ENCODE measurements at places on chromosomes 1 and 21.

GRCh38 chr1:208225954-208226937 lies 17.9 kb downstream of the PLXNA2 start:
- no peak for ATAC-seq

DNA sequence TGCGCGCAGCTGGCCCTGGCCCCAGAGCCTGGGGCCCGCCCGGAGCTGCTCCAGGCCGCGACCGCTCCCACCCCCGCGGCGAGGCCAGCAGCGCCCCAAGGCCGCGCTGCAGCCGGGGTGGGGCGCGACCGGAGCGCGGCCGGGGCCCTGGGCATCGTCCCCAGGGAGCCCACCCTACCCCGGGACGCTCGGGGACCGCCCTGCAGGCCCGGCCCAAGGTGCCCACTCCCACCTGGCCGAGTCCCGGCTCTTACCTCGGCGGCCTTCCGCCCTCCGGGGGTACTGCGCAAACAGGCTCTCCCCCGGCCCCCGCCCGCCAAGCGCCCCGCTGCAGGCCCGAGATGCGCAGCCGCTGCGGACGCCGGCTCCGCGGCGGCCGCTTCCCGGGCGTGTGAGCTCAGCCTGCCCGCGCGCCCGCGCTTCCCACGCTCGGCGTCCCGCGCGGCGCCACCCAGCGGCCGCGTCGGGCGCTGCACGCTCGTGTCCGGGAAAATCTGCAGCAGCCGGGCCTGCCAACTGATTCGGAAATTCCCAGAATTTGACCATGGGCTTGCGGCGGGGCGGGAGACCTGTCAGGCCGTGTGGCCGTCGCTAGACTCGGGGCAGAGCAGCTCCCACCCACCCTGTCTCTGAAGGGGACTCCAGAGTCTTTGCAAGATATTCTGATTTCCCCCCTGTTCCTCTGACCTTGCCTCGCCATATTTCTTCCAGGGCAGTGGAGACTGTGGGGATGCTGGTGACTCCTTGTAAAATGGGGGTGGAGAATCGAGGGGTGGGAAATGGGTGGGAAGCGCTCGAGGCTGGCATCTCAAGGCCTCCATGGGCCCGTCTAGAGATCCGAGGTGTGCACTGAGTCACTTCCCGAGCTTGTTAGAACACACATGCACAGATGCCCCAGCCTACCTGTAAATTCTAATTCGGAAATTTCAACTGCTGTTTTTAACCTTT lies 41.9 kb downstream of the CD34 start:
- peak; percentile 68 for ATAC-seq

GRCh38 chr1:78132174-78132947 lies 86.6 kb downstream of the GIPC2 start:
- no peak for ATAC-seq

DNA sequence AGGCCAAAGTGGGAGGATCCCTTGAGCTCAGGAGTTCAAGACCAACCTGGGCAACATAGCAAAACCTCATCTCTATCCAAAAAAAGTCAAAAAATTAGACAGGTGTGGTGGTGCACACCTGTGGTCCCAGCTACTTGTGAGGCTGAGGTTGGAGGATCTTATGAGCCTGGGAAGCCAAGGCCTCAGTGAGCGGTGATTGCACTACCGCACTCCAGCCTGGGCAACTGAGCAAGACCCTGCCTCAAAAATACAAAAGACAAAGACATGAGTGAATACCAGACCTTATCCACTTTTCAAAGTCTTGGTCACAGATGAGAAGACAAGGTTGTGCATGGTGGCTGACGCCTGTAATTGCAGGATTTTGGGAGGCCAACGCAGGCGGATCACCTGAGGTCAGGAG lies 13.2 kb upstream of the MSTO1 start:
- ATAC-seq = no peak

- no peak for ATAC-seq
These were observed 234.1 kb downstream of the NCAM2 start for GRCh38 chr21:21232320-21232719.

GRCh38 chr21:31928656-31929055 lies 55.8 kb downstream of the HUNK start:
- ATAC-seq = no peak

GRCh38 chr1:188355082-188355481 lies 1526.3 kb downstream of the PLA2G4A start:
- no peak for ATAC-seq

DNA sequence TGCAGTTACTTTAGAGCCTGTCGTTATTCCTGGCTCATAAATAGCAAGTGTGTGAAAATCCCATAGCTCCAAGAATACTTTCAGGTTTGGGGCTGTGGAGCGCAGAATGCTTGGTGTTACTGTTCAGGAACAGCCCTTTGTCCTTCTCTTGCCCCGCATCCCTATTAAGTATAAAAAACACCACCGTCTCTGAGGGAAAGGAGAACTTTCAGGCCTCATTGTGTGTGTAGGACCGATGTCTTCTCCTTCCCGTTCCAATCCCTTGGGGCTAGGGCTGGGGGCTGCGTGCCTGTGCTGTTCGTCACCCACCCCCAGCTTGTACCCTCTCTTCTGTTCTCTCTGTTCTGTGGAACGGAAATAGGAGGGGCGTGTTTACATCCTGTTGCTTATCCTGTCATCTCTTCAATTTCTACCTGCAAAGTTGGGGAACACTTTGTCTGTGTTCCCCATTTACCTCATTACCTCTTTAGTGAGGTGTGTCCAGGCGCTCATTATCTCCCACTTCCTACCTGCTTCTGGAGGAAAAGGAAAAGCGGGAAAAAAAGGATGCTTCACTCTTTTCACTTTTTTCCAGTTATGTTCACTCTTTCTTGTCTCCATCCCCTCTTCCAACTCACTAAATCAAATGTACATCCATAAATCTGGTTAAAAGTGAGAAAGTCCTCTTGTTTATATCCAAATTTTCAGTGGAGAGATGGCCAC lies 788 bp upstream of the TXNIP start:
- peak; percentile 30 for ATAC-seq

DNA sequence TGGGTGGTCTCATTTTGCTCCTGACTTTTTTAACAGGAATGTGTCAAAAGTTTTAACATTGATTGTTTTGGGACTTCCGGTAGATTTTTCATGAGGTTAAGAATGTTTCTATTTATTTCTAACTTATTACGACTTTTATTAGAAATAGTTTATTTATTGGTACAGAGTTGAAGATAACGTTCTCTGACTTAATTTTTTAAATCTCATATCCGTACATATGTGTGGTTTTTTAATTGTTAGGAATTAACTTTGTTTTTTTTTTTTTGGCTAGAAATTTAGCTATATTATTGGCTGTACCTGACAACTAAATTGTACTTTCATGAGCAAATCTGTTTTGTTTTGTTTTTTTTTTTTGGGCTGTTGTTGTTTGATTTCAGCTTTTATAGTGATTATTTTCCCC lies 32.0 kb downstream of the RNF2 start:
- ATAC-seq = no peak

DNA sequence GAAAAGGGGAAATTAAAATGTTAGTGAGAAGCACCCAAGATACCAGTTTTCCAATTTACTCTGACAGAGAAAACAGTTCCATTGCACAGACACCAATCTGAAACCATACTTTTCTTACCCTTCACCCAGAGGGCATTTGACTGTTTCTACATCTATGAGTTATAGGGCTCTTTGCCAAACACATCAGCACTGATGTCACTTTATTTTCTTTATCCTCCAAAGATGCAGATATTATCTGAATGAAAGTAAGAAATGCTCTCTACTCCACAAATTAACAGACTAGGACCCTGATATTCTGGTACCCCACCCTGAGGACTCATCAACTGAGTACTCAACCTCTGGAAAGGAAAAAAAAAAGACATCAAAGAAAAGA lies 24.2 kb upstream of the PEX19 start:
- no peak for ATAC-seq

DNA sequence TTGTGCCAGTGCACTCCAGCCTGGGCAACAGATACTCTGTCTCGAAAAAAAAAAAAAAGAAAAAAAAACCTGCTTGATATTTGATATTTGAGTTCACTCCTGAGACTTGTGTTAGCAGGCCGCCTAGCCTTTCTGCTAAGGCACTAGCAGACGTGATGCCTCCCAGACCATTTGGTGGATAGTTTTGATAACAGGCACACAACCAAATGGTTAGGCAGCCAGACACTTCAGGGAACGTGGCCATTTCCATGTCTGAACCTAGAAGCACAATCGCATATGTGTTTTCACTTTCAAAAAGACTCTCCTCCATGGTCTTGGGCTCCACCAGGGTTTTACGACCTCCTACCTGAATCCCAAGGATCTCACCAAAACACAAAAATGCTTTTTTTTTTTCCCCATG lies 1319.5 kb downstream of the BRINP3 start:
- no peak for ATAC-seq
